Endothelial cell (in vitro differentiated cells): ENCODE measurements at places on chromosomes 1 and 21. TPM values are rescaled to one million over a fixed set of nuclear protein-coding genes. Genes with fewer than 3 reads are reported as not detected.

DNA sequence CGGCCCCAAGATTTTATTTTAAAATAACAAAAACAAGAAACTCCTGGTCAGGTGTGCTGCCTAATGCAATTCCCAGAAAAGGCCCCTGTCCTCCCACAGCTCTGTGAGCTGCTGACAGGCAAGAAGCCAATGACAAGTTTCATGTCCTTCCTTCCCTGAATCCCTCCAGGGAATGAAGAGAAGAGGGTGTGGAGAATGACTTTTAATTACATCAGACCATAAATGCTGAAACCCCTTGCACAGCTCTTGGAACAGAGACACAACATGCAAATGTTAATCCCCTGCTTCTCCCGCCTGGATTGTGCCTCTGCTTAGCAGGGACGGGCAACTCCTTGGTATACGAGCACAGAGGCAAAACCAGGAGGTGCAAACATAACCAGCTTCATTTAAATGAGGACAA lies 228.1 kb upstream of the CAMK1G start:
- no peaks in the 10 kb centered on the region for H3K4me1 ChIP-seq
- no peaks in the 10 kb centered on the region for H3K36me3 ChIP-seq
- H3K27ac ChIP-seq = no peak overlapping the region
- DNase-seq = no peak
- no peaks in the 10 kb centered on the region for H3K27me3 ChIP-seq
- no peak overlapping the region for H3K4me3 ChIP-seq

GRCh38 chr1:87077959-87078639 lies 163.7 kb downstream of the HS2ST1 start:
- no peak overlapping the region for H3K4me3 ChIP-seq
- H3K27ac ChIP-seq = no peak overlapping the region
- no peaks in the 10 kb centered on the region for H3K4me1 ChIP-seq
- no peaks in the 10 kb centered on the region for H3K36me3 ChIP-seq
- H3K27me3 ChIP-seq = no peaks in the 10 kb centered on the region

- H3K27me3 ChIP-seq = peaks cover 6% of the 10 kb centered on the region
- no peak overlapping the region for H3K4me3 ChIP-seq
- H3K27ac ChIP-seq = peak overlapping the region; percentile 92
- DNase-seq = no peak
- no peaks in the 10 kb centered on the region for H3K36me3 ChIP-seq
- peaks cover 29% of the 10 kb centered on the region for H3K4me1 ChIP-seq
Observed at GRCh38 chr1:8822373-8823294, 5.2 kb upstream of the RERE start.

- no peak overlapping the region for H3K4me3 ChIP-seq
- no peaks in the 10 kb centered on the region for H3K36me3 ChIP-seq
- DNase-seq = no peak
- no peak overlapping the region for H3K27ac ChIP-seq
Observed at GRCh38 chr1:160761886-160762285, 22.8 kb downstream of the SLAMF7 start.

GRCh38 chr1:164731161-164731876 lies 172.3 kb downstream of the PBX1 start:
- no peaks in the 10 kb centered on the region for H3K36me3 ChIP-seq
- H3K4me3 ChIP-seq = no peak overlapping the region
- no peaks in the 10 kb centered on the region for H3K4me1 ChIP-seq
- H3K27ac ChIP-seq = no peak overlapping the region
- H3K27me3 ChIP-seq = no peaks in the 10 kb centered on the region
- DNase-seq = no peak

- H3K4me1 ChIP-seq = peaks cover 27% of the 10 kb centered on the region
- H3K27ac ChIP-seq = peak overlapping the region; percentile 61
- H3K36me3 ChIP-seq = peaks cover 19% of the 10 kb centered on the region
- no peak overlapping the region for H3K4me3 ChIP-seq
- H3K27me3 ChIP-seq = peaks cover 1% of the 10 kb centered on the region
- peak; percentile 62 for DNase-seq
Observed at GRCh38 chr1:151340870-151341754, 5.9 kb downstream of the RFX5 start.

GRCh38 chr1:162562470-162562828 lies 927 bp downstream of the UAP1 start:
- H3K27ac ChIP-seq = peak overlapping the region; percentile 37
- DNase-seq = no peak
- peaks cover 10% of the 10 kb centered on the region for H3K27me3 ChIP-seq
- H3K4me1 ChIP-seq = peaks cover 26% of the 10 kb centered on the region
- H3K4me3 ChIP-seq = peak overlapping the region; percentile 96
- peaks cover 6% of the 10 kb centered on the region for H3K36me3 ChIP-seq

DNA sequence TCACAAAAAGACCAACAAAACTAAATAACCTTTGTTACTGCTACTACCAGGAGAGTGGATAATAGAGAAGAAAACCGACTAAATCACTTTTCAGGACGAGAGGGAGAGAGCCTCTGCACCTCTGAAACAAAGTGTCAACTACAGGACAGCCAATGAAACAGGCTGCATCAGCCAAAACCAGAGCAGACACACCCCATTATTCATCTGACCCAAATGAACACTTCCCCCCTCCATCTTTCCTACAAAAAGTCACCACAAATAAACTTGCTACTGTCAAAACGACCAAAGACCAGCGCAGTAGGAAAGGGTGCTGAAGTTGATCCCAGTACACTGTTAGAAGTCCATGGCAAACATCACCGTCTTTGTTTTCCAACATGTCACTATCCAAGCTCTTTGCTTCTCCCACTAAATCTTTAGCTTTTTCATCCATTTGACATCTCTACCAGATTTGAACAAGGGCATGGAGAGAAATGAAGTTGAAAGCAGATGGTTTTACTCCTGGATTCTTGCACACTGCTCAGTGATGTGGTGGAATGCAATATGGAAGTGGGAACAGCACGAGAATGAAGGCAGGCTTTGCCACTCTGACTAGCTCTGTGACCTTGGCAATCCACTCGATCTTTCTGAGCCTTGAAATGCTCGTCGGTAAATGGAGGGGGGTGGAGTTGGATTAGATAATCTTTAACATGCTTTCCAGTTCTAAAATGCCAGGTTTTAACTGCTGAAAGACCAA lies 20.5 kb downstream of the DSTYK start:
- no peak overlapping the region for H3K4me3 ChIP-seq
- no peak overlapping the region for H3K27ac ChIP-seq
- peaks cover 2% of the 10 kb centered on the region for H3K27me3 ChIP-seq
- peaks cover 33% of the 10 kb centered on the region for H3K4me1 ChIP-seq
- no peaks in the 10 kb centered on the region for H3K36me3 ChIP-seq

DNA sequence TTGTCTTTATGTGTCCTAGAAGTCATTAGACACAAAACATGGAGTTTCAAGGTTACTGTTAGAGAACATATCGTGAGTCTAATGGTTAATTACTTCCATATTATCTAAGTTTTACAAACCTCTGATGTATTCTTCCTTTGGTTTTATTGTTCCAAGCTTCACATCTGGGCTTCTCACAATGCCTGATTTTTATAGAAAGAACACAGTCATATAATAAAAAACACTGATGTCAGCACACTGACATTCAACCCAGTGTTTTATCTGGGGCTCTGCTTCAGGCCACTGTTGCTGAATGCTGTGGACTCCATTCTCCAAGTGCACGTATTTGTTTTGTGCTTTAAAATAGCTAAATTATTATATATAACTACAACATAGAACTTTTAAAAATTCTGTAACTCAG lies 232.9 kb downstream of the SMYD3 start:
- H3K27ac ChIP-seq = no peak overlapping the region
- H3K4me3 ChIP-seq = no peak overlapping the region
- no peak for DNase-seq
- no peaks in the 10 kb centered on the region for H3K4me1 ChIP-seq
- no peaks in the 10 kb centered on the region for H3K36me3 ChIP-seq
- H3K27me3 ChIP-seq = no peaks in the 10 kb centered on the region

DNA sequence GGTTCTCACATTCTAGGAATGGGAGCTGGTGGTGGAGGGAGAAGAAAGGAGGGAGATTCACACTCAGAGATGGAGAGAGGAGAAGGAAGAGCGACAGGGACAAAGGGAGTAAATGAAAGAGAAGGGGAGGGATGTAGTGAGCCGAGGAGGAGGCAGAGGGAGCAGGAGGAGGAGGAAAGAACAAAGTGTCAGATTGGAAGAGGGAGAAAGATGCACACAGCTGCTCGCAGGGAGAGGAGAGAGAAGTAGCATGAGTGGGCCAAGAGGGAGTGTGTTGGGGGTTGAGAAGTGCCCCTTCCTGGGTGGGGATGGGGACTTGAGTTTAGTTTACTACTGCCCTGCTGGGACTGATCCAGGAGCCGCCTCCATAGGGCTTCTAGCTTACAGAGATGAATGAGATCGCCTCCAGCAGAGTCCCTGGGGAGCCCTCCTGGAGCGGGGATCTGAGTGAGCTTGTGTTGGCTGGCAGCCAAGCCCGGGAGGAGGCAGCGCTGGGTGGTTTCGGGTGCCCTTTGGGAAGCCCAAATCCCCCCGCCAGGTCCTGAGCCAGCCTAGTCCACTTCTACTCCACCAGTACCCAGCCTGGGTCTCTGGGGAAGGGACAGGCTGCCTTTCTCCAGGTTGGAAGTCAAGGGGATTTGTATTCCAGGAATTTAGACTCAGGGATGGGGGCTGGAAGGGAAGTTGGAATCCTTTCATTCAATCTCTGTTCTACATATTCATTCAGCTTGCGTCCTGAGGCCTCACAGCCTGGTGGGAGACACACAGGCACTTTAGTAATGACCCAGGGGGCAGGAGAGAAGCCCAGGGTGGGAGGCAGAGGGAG lies 20.9 kb downstream of the PTPRU start:
- no peaks in the 10 kb centered on the region for H3K36me3 ChIP-seq
- no peak overlapping the region for H3K27ac ChIP-seq
- DNase-seq = no peak

GRCh38 chr21:26845066-26845758 lies at the start of gene ADAMTS1:
TSS of gene ADAMTS1 (minus strand) at chr21:26845409. CDS start at chr21:26844954, 455 bp downstream.
- peak; percentile 88 for DNase-seq
- peak within 1 kb of the TSS; percentile 95 for H3K4me3 ChIP-seq
- peaks cover 33% of the 10 kb centered on the region for H3K36me3 ChIP-seq
- peaks cover 29% of the 10 kb centered on the region for H3K27me3 ChIP-seq

GRCh38 chr1:153543736-153544135 lies 1.9 kb downstream of the S100A4 start:
- no peak overlapping the region for H3K27ac ChIP-seq
- H3K4me1 ChIP-seq = peaks cover 22% of the 10 kb centered on the region
- H3K27me3 ChIP-seq = peaks cover 13% of the 10 kb centered on the region
- no peak for DNase-seq
- H3K4me3 ChIP-seq = no peak overlapping the region

- H3K27me3 ChIP-seq = peaks cover 11% of the 10 kb centered on the region
- H3K4me1 ChIP-seq = peaks cover 5% of the 10 kb centered on the region
- H3K4me3 ChIP-seq = no peak overlapping the region
- H3K36me3 ChIP-seq = no peaks in the 10 kb centered on the region
Observed at GRCh38 chr1:37131281-37131680, 97.0 kb upstream of the GRIK3 start.

- peaks cover 3% of the 10 kb centered on the region for H3K27me3 ChIP-seq
- no peak for DNase-seq
- H3K4me3 ChIP-seq = no peak overlapping the region
- H3K36me3 ChIP-seq = no peaks in the 10 kb centered on the region
- H3K4me1 ChIP-seq = peaks cover 11% of the 10 kb centered on the region
Observed at GRCh38 chr21:35316933-35317332, 267.8 kb upstream of the RUNX1 start.

HCRTR1 gene
- not detected for total RNA-seq

ASH1L gene
- total RNA-seq = 28.5 TPM

SPSB1 gene
- 8.1 TPM for total RNA-seq

NPR1 gene
- 57.1 TPM for total RNA-seq

CLCNKB gene
- total RNA-seq = 0.59 TPM

AMPD1 gene
- total RNA-seq = not detected

LMOD1 gene
- not detected for total RNA-seq

DHX9 gene
- total RNA-seq = 182 TPM

NHLH1 gene
- total RNA-seq = 1.2 TPM

CFHR1 gene
- 0.49 TPM for total RNA-seq

DIP2A gene
- total RNA-seq = 80.2 TPM

EPB41 gene
- total RNA-seq = 82.6 TPM

TTC24 gene
- not detected for total RNA-seq

CRYBG2 gene
- total RNA-seq = 1.4 TPM
